Choroid plexus epithelial cell (primary cell): ENCODE measurements at places on chromosomes 12 and 14.
A peak's percentile ranks its signal among the peaks of the same experiment; 100 is the strongest.

GRCh38 chr12:57835366-57836288, 10.9 kb downstream of the CTDSP2 start:
- DNase-seq = no peak

- peak; percentile 33 for DNase-seq
Observed at GRCh38 chr12:127811988-127812387, 455.0 kb upstream of the TMEM132C start.

DNA sequence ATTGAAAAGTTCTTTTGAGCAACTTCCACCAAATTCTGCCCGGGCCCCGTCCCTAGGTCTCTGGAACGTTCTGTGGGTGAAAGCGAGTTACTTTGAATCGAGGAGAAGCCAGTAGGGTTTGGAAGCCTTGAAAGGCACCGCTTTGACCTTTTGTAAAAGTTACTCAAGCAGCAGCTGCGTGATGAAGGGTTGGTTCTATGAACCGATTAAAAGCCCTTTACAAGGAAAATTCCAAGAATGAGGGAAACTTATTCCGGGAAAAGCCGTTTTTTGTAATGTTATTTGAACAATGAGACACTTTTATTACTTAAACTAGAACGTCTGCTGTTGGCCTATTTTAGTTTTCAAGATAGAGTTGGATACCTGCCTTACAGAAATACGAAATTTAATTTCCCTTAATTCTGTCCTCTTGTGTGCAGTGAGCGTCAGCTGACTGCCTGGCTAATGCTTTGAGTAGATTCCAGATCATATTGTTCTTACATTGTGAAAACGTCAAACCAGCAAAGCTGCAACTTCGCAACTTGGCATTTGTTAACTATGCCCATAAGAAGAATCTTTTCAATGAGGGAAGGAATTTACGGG, 906 bp downstream of the LARP4 start:
- DNase-seq = peak; percentile 79

DNA sequence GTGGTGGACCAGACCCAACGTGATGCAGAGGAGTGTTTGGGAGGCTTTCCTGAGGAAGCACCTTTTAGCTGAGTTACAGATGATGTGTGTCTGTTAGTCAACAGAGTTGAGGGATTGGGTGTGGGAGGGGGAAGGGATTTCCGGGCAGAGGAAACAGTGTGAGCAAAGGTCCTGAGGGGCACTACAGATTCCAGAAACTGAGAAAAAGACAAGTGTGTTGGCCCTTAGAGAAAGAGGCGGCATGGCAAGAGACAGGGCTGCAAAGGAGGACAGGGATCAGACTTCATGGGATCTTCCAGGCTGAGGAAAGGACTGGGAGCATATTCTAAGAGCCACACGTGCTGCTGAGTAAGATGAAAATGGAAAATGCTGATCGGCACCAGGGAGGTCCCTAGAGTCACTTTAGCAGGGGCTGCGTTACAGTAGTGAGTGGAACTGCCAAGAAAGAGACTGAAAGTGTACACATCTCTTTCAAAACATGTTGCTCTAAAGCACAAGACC, 9.4 kb upstream of the RPS6KL1 start:
- DNase-seq = no peak

DNA sequence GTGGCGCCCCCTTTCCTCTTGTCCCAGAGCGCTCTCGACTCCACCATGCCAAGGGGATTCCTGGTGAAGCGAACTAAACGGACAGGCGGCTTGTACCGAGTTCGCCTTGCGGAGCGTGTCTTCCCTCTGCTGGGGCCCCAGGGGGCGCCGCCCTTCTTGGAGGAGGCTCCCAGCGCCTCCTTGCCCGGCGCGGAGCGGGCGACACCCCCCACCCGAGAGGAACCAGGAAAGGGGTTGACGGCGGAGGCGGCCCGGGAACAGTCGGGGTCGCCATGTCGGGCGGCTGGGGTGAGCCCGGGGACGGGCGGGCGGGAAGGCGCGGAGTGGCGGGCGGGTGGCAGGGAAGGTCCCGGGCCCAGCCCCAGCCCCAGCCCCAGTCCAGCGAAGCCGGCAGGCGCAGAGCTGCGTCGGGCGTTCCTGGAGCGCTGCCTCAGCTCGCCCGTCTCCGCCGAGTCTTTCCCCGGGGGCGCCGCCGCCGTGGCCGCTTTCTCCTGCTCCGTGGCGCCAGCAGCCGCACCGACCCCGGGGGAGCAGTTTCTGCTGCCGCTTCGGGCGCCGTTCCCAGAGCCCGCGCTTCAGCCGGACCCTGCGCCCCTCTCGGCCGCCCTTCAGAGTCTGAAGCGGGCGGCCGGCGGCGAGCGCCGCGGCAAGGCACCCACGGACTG, 376 bp downstream of the INSM2 start:
- peak; percentile 21 for DNase-seq

DNA sequence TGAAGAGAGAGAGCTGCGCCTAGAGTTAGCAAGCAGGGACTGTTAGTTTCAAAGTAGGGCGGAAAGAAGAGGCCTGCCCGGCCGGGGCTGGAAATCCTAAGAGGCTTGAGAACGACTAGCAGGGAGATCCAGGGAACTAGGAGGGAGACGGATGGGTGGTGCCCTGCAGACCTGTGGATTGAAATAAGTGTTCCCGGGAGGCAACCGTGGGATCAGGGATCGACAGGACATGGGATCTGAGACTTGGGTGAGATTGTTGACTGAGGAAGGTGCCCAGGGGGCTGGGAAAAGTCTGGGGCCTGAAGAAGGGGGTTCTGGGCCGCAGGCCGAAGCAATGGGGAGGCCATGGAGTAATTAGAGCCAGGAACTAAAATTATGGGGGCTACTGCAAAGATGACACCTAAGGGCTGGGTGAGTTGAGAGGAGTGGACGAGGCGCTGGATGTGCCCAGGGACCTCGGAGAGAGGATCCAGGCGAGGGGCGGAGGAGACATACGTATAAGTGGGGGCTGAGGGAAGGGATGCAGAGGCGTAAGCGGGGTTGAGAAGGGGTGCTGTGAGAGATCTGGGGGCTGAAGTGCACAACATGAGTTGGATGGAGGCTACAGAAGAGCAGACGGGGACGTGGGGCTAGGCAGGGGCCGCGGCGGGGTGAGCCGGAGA, 635 bp downstream of the LTA4H start:
- DNase-seq = peak; percentile 44

DNA sequence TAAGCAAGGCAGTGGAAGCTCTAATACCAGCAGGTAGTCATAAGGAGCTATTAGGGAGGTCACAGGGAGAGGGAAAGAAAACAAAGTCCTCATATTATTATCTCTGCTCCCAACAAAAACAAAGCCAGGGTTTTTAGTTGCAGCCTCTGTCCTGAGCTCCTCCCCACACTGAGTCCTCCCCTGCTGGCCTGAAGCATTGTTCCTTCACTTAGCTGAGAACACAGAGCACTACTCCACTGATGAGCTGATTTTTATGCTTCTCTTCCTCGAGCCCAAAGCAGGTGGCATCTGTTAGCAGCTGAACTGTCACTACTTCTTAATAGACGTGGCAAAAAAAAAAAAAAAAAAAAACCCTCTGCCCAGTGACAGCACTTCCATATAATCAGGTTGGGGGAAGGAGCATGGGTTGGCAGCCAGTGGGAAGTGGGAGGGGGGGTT, 10.5 kb upstream of the STAC3 start:
- DNase-seq = no peak

DNA sequence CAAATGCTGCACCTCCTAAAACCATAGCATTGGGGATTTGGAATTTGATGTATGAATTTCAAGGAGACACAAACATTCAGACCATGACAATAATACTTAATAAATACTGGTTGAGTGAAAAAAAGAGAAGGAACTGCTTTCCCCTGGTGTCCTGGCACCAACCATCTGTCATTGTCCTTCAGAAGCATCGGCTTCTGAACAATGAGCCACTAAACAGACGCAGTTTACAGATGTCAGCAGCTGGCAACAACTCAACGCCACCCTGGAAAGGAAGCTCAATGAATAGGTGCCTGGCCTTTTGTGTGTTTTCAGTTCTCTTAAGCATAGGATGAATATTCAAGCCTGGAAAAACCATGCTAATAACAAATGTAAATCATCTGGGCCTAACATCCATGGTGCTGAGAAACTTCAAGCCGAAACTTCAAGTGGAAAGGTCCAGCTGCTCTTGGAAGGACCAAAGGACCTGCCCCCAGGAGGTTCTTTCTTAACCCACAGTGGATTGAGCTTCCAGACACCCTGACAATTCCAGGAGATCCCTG, 101.3 kb downstream of the WIF1 start:
- no peak for DNase-seq

GRCh38 chr12:107440606-107441005, 245.0 kb upstream of the PWP1 start:
- DNase-seq = no peak

DNA sequence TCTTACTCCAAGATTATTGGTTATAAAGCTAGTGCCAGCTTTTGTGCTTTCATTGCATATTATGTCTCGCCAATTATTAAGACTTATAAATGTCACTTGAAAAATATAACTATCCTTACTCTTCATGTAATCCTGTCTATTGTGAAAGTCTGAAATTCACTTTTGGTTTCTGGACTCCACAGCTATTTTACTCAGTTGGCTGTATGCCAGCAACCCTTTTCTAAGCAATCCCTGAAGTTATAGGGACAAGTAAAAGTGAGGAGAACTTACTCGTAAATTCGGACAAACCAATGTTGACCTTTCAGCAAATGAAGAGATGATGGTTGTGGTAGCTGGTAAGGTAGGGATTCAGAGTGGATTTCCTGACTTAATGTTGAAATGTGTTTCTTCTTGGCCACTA, 196.3 kb downstream of the NPAS3 start:
- DNase-seq = peak; percentile 5

DNA sequence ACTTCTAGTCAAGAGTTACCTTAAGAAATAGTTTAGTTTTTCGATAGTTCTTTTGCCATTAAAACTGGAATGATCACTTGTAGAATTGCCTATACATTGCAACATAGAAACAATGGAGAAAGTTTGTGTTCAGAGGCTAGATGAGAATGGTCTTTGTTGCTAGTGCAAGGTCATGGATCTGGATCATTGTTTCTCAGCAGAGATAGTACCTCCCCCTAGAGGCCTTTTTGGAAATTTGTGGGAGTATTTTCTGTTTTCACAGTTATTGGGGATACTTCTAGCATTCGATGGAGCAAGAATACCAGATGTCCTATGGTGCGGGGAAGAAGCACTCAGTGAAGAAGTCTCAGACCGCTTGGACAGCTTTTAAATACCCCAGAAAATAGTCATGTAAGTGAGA, 138.8 kb upstream of the HMGA2 start:
- DNase-seq = peak; percentile 69

- no peak for DNase-seq
Observed at GRCh38 chr12:119230807-119231206, 52.1 kb downstream of the HSPB8 start.

DNA sequence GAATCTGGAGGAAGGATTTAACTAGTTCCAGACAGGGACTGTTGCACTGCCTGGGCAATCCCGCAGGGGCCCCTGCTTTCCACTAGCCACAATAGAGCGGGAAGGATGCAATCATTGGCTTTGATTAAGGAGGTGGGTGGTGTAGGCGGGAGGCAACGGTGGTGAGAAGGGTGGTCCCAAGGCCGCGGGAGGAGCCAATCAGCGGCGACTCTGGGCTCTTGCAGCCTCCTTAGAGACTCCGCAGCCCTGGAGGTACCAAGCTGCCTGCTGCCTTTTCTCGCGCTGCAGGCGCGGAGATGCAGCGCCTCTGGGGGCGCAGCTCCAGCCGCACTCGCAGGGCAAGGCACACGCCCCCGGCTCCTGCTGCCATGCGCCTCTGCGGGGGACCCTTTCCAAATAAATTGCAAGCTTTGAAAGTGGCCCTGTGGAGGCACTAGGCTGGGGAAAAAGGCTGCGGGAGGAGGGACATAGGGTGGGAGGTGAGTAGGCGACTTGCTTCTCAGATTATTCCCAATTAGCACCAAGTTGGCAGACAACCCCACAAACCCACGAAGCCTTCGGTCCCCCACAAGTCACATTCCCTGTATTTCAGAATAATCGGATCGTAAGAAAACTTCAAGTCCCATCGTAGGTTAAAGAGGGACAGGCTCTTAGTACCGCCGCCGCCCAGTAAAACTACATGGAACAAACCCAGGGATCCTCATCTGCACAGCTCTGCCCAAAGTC, 858 bp upstream of the KCNA1 start:
- DNase-seq = no peak

DNA sequence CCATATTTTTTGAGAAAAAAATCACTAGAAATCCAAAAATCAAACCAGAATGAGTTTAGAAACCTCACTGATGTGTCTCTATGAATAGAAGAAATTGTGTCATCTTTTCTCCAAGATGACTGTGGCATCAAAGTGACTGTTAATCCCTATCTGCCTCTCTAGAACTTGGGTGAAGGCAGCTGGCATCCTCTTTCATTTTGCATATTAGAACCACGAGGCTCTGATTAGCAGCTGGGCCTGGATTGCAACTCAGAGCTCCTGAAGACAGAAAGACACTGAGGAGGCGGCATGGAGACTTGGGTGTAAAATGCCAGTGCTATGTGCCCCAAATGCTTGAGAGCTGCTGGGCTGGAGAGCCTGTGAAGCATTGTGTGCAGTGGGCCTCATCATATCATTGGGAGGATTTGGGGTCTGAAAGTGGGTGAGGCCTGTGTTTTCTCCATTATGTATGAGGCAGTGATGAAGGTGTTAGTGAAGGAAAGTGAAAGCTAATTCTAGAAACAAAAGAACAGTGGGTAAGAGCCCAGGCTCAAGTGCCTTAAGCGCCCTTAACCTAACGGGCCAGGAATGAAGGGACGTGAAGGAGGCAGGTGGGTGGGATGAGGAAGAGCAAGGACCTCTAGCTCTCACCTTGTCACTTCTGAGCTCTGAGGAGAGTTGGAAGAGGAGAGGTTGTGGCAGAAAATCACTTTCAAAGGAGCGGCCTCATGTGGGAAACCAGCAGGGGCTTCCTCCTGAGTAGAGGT, 26.2 kb downstream of the NKX2-8 start:
- no peak for DNase-seq

DNA sequence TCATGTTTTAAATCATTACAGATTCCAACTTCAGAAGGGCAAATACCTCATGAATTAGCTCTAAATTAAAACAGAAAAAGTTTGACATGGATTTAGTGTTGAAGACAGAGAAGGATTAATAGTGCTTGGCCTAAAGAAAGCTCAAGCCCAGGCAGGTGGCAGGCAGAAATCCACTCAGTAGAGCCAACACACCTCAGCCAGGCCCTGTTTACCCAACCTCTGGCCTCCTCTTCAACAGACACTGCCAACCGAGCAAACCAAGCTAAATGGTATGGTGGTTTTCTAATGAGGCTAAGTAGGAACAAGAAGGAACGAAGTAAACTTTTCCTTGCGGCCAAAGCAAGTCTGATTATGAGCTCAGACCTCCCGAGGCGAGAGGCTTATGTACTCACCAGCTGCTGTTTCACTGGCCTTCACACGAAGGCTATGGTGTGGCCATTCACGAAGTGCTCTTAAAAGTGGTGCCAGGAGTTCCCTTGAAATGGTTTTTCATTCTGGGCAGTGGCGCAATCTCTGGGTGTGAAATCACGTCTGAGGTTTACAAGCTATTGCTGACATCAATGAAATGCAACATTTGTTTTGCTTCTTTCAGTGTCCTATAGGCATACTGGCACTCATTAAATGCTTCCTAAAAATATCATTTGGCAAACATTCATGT, 124.1 kb upstream of the LGR5 start:
- no peak for DNase-seq

- DNase-seq = no peak
Observed at GRCh38 chr12:57240926-57241401, 10.0 kb downstream of the STAC3 start.
